Tibial artery (tissue), 4 donors: ENCODE measurements at places on chromosomes 4 and X.

DNA sequence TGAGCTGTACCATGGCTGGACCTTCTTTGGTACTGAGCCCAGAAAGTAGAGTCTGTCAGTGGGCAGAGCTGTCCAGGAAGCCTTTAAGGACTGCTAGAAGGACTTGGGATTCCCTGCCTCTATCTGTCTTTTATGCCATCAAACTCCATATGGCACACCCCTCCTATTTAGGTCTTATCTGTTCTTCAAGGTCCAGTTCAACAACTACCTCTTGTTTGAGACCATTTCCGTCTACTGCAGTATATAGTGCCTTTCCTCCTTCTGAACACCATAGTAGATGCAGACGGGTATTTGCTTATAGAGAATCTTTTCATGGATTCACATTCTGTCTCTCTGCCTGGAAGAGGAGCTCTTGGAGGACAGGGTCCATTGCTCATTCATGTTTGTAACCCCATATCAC is 146.1 kb upstream of the IL1RAPL2 start:
- H3K36me3 ChIP-seq, result no peaks in the 10 kb centered on the region
- H3K27me3 ChIP-seq, result no peaks in the 10 kb centered on the region
- no peak overlapping the region for H3K27ac ChIP-seq
- no peaks in the 10 kb centered on the region for H3K4me1 ChIP-seq

DNA sequence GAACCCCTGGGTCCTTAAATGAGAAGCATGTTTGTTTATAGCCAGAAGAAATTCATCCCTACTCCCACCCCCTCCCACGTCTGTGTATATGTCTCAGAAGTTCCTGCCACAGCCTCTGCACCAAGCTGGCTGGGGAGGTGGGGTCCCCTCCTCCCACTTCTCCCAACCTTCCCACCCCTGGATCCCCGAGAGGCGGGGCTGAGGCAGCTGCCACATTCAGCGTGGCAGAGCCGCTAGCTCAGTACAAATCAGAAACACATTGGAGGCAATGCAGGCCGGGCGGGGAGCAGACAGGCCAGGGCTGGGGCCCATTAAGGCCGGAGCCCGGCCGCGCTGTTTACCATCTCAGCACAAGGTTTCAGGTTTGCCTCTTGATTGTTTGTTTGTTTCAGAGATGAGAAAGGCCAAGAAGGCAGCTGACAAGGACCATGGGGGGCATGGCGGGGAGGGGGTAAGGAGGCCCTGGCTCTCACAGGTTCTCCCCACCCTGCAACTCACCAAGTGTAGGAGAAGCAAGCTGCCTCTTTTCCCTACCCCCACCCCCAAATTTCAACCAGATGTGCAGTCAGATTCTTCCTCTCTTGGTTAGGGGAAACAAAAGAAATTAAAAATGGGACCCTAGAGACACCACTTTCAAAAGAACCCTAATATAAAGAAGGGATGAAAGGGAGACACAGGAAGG is 22.3 kb downstream of the PJA1 start:
- H3K4me1 ChIP-seq, result no peaks in the 10 kb centered on the region
- H3K27ac ChIP-seq, result no peak overlapping the region
- no peak overlapping the region for H3K4me3 ChIP-seq
- H3K27me3 ChIP-seq, result no peaks in the 10 kb centered on the region
- DNase-seq, result no peak
- no peaks in the 10 kb centered on the region for H3K36me3 ChIP-seq

GRCh38 chr4:9921326-9921725 is 100.0 kb downstream of the SLC2A9 start:
- no peak overlapping the region for H3K27ac ChIP-seq
- peaks cover 6% of the 10 kb centered on the region for H3K36me3 ChIP-seq
- no peak for DNase-seq
- H3K4me1 ChIP-seq, result no peaks in the 10 kb centered on the region

DNA sequence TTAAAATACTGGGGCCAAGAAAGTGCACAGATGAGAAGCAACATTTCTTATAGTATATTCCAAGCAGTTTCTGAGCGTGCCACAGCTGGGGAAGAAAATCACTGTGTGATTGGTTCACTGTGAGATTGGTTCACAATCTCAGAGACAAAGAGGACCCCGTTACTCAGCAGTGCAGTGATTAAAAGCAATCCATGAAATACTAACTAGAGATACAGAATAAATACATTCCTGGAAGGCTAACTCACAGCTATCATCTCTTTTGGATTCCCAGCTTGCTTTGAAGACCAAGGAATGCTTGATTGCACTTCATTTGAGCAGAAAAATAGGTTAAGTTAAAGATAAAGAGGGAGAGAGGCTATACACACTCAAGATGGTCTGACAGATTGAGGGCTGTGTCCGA is 132.1 kb upstream of the RAPGEF2 start:
- H3K4me1 ChIP-seq, result no peaks in the 10 kb centered on the region
- H3K4me3 ChIP-seq, result no peak overlapping the region
- no peak for DNase-seq
- no peaks in the 10 kb centered on the region for H3K36me3 ChIP-seq
- H3K27ac ChIP-seq, result no peak overlapping the region

GRCh38 chrX:51825436-51825835 is 68.0 kb upstream of the MAGED1 start:
- H3K4me3 ChIP-seq, result no peak overlapping the region
- H3K4me1 ChIP-seq, result no peaks in the 10 kb centered on the region
- no peaks in the 10 kb centered on the region for H3K27me3 ChIP-seq
- H3K36me3 ChIP-seq, result no peaks in the 10 kb centered on the region
- no peak overlapping the region for H3K27ac ChIP-seq

DNA sequence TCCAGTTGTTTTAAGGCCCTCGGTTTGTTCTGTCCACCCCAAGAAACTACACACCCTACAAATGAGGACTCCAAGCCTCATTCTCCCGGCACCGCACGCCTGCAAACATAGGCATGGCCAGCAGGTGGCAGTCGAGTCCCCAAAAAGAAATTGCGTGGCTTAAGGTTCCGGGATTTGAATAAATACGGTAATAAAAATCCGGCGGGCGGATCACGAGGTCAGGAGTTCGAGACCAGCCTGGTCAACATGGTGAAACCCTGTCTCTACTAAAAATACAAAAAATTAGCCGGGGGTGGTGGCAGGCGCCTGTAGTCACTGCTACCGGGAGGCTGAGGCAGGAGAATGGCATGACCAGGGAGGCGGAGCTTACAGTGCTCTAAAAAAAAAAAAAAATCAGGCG is 21.8 kb upstream of the CSF2RA start:
- no peak overlapping the region for H3K27ac ChIP-seq
- H3K4me3 ChIP-seq, result no peak overlapping the region
- H3K27me3 ChIP-seq, result no peaks in the 10 kb centered on the region
- H3K4me1 ChIP-seq, result no peaks in the 10 kb centered on the region
- H3K36me3 ChIP-seq, result no peaks in the 10 kb centered on the region

DNA sequence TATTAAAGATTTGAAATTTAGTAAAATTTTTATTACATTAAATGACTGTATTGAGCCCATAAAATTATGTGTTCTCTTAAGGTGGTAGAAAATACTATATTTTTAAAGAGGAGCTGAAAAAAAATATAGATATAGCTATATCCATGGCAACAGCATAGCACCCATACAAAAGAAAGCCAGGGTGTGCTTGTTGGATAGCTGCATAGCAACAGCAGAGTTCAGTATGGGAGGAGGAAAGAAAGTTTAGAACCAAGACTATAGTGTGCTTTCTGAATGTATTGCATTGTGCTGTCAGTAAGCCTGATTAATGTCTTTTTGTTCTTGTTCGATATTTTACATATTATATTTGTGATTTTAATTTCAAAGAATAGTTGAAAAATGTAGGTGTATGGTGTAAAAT is 78.4 kb downstream of the GRID2 start:
- no peaks in the 10 kb centered on the region for H3K4me1 ChIP-seq
- no peaks in the 10 kb centered on the region for H3K27me3 ChIP-seq
- no peaks in the 10 kb centered on the region for H3K36me3 ChIP-seq
- no peak overlapping the region for H3K27ac ChIP-seq
- H3K4me3 ChIP-seq, result no peak overlapping the region
- DNase-seq, result no peak

GRCh38 chrX:136030303-136031191 is 45.3 kb downstream of the SLC9A6 start:
- no peak overlapping the region for H3K4me3 ChIP-seq
- peak; percentile 88 for DNase-seq
- no peaks in the 10 kb centered on the region for H3K27me3 ChIP-seq

- H3K4me1 ChIP-seq, result no peaks in the 10 kb centered on the region
- H3K36me3 ChIP-seq, result no peaks in the 10 kb centered on the region
- no peak overlapping the region for H3K27ac ChIP-seq
- no peak overlapping the region for H3K4me3 ChIP-seq
Observed at GRCh38 chr4:8920969-8921368, 49.3 kb upstream of the HMX1 start.

- H3K36me3 ChIP-seq, result peaks cover 7% of the 10 kb centered on the region
- H3K27ac ChIP-seq, result no peak overlapping the region
- no peaks in the 10 kb centered on the region for H3K27me3 ChIP-seq
- no peaks in the 10 kb centered on the region for H3K4me1 ChIP-seq
- DNase-seq, result no peak
- no peak overlapping the region for H3K4me3 ChIP-seq
Observed at GRCh38 chr4:39931441-39931901, 46.2 kb downstream of the PDS5A start.

DNA sequence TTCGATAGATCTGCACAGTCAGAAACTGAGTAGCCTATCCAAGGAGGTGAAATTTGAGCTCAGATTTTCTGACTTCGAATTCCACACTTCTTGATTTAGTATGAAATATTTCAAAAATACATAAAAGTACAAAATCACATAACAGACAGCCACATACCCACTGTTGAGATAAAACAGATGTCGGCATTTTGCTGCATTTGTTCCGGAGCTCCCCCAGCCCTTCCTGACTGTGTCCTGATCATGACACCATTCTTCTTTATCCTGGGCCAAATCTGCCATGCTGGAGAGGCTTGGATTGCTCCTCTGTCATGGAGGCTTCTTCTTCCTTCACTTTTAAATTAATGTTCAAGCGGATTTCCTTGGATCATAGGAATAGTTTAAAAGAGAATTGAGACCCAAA is 124.2 kb upstream of the RBPJ start:
- H3K27ac ChIP-seq, result no peak overlapping the region
- no peak for DNase-seq
- H3K4me3 ChIP-seq, result no peak overlapping the region
- no peaks in the 10 kb centered on the region for H3K4me1 ChIP-seq
- H3K27me3 ChIP-seq, result no peaks in the 10 kb centered on the region
- no peaks in the 10 kb centered on the region for H3K36me3 ChIP-seq

GRCh38 chr4:67714955-67715354 is 14.0 kb upstream of the UBA6 start:
- H3K4me1 ChIP-seq, result no peaks in the 10 kb centered on the region
- H3K27ac ChIP-seq, result no peak overlapping the region
- DNase-seq, result no peak
- H3K4me3 ChIP-seq, result no peak overlapping the region

- no peaks in the 10 kb centered on the region for H3K4me1 ChIP-seq
- H3K4me3 ChIP-seq, result no peak overlapping the region
- no peak overlapping the region for H3K27ac ChIP-seq
- DNase-seq, result no peak
- no peaks in the 10 kb centered on the region for H3K36me3 ChIP-seq
Observed at GRCh38 chrX:128754130-128754529, 701.9 kb upstream of the ACTRT1 start.

DNA sequence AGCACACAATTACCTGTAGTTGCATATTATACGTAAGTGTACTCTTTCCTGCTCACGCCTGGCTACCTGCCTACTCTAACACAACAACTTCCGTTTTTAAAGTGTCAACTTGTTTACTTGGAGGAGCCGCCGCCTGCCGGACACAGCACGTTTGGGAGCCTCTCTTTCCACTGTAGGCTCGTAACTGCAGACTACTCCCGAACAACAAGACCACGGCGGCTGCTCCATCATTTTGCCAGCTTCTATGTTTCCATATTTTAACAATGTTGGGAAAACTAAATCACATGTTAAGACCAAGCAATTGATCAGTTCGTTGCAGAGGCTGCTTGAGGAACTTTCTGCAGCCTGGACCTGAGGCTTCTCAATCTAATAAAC is 841 bp downstream of the MTNR1A start:
- peaks cover 12% of the 10 kb centered on the region for H3K4me1 ChIP-seq
- H3K4me3 ChIP-seq, result peak overlapping the region; percentile 17
- no peak for DNase-seq
- H3K27ac ChIP-seq, result no peak overlapping the region
- no peaks in the 10 kb centered on the region for H3K36me3 ChIP-seq

DNA sequence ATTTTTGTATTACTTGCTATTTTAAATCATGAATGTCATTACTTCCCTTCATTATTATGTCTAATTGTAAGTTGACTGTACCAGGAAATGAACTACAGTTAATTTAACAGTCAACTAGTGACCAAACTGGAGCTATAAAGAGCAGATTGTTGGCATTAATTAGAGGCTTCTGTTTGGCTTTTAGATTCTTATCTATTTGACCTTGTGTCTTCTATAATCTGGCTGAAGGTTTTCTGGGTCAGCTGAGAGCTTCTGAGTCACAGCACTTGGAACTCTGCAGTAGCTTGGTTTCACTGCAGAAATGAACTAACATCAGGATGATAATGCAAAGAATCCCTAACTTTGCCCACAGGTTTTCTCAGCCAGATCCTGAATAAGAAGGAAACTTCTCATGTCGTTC is 169.2 kb upstream of the LEF1 start:
- no peak overlapping the region for H3K4me3 ChIP-seq
- no peak overlapping the region for H3K27ac ChIP-seq
- no peak for DNase-seq
- H3K36me3 ChIP-seq, result no peaks in the 10 kb centered on the region
- H3K4me1 ChIP-seq, result no peaks in the 10 kb centered on the region

- DNase-seq, result no peak
- no peaks in the 10 kb centered on the region for H3K4me1 ChIP-seq
- no peaks in the 10 kb centered on the region for H3K27me3 ChIP-seq
- H3K27ac ChIP-seq, result no peak overlapping the region
- H3K36me3 ChIP-seq, result peaks cover 75% of the 10 kb centered on the region
Observed at GRCh38 chrX:71393919-71394318, 27.8 kb downstream of the TAF1 start.

GRCh38 chr4:134388351-134388750 is 186.8 kb upstream of the PABPC4L start:
- H3K36me3 ChIP-seq, result no peaks in the 10 kb centered on the region
- no peak overlapping the region for H3K27ac ChIP-seq
- no peak for DNase-seq
- H3K27me3 ChIP-seq, result no peaks in the 10 kb centered on the region
- H3K4me1 ChIP-seq, result no peaks in the 10 kb centered on the region
- no peak overlapping the region for H3K4me3 ChIP-seq

DNA sequence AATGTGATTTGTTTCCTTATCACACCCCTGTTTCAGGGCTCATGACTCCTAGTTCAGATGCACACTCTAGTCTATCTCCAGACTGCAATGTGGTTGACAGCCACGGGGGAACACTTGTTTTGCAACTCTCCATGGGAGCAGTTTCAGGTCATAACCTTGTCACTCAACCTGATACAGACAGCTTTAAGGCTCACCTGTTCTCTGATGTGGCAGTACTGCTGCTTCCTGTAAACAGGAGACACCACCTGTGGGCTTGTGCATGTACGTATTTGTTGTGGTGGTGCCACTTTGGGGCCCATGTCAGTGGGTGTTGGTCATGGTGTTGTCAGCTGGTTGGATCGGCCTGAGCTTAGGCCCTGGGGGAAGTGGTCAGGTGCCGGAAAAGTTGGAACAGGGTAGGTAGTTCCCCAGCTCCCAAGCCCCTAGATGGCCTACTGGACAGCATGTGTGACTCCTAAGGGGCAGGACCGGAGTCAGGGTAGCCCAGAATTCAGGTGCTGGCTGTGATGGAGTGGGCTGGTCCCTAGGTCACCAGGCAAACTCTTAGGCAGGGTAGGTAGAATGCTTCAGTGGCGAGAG is 46.2 kb downstream of the FAM9B start:
- H3K27ac ChIP-seq, result no peak overlapping the region
- H3K36me3 ChIP-seq, result no peaks in the 10 kb centered on the region
- H3K4me3 ChIP-seq, result no peak overlapping the region
- no peak for DNase-seq
- peaks cover 19% of the 10 kb centered on the region for H3K4me1 ChIP-seq
